CD8-positive, alpha-beta T cell (primary cell): ENCODE measurements at places on chromosomes 3 and 15. TPM values are rescaled to one million over a fixed set of nuclear protein-coding genes. Genes with fewer than 3 reads are reported as not detected.

OTOL1 gene
- total RNA-seq: not detected

GRCh38 chr3:31125413-31126020, 231.1 kb upstream of the GADL1 start:
- no peak for DNase-seq

- DNase-seq: no peak
Measured at GRCh38 chr15:57122080-57122840, 203.8 kb downstream of the TCF12 start.

DNA sequence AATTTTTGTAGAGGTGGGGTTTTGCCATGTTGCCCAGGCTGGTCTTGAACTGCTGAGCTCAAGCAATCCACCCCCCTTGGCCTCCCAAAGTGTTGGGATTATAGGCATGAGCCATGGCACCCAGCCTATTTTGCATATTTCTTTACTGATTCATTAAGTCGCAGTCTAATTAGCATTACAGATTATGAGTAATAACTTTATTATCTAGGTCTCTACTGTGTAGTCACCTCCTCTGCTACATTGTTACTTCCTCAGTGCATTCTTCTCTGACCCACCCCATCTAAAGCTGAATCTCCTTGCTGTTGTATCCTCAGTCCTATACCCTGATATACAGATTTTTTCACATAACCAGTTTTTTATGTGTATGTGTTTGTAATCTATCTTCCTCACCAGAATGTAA, 61.7 kb downstream of the TFDP2 start:
- DNase-seq: no peak

POLQ gene
- total RNA-seq: 0.28 TPM

GRCh38 chr15:73755946-73756345, 2.8 kb upstream of the INSYN1 start:
- DNase-seq: no peak

DNA sequence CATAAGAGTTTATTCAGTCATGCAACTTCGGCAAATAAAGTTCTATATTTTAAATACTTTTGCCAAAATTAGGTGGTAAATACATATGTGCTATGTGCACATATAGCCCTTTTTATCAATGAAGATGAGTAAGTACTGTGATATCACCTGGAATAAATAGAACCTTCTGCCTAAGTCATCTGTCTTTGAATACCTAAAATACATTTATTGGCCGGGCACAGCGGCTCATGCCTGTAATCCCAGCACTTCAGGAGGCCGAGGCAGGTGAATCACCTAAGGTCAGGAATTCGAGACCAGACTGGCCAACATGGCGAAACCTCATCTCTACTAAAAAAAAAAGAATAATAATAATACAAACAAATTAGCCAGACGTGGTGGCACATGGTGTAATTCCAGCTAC, 73.8 kb upstream of the FLNB start:
- no peak for DNase-seq

- no peak for DNase-seq
Measured at GRCh38 chr3:113717308-113717707, 20.9 kb upstream of the USF3 start.

GRCh38 chr3:60010781-60011180, 961.0 kb upstream of the CFAP20DC start:
- peak; percentile 64 for DNase-seq

MEF2A gene
- 24.9 TPM for total RNA-seq
